GM03348 (cell line): ENCODE measurements at places on chromosomes 5 and 9.

- no peak for DNase-seq
Observed at GRCh38 chr9:120308495-120308894, 271.5 kb downstream of the CDK5RAP2 start.

GRCh38 chr9:133075925-133076630 is 14.3 kb downstream of the CEL start:
- peak; percentile 83 for DNase-seq

DNA sequence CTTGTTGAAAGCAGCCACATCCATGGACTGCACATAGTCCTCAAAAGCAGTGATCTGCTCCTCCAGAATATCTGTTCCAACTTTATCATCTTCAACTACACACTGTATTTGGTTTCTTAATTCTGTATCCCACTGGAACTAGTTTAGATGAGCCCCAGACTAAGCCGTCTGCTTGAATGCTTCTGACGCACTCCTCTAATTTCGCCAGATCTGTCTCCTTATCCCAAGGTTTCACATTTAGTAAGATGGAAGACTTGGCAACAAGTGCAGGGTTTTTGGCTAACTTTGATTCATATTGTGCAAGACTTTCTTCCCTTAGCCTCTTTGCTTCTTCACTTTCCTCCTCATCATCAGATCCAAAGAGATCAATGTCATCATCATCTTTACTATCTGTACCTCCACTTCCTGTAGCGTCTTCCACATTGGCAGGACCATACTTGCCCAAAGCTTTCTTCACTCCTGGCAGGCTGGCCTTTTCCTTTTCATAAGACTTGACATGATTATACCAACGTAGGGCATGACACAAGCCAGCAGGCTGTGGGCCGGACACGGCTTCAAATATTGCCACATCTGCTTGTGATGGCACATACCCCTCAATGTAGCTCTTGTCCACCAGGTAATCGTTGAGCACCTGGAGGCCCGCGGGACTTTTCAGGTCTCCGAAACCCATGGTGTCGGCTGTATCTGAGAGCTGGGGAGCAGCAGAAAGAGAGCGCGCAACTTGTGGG is 56.2 kb upstream of the PIK3R1 start:
- no peak for DNase-seq

GRCh38 chr5:136021016-136021405 is 7.8 kb upstream of the TGFBI start:
- DNase-seq: peak; percentile 59

- no peak for DNase-seq
Observed at GRCh38 chr5:133163839-133164238, 112.0 kb downstream of the HSPA4 start.

GRCh38 chr5:155389498-155389897 is 375.9 kb downstream of the KIF4B start:
- DNase-seq: no peak
